ENCODE measurements at places on chromosomes 6 and 20.

DNA sequence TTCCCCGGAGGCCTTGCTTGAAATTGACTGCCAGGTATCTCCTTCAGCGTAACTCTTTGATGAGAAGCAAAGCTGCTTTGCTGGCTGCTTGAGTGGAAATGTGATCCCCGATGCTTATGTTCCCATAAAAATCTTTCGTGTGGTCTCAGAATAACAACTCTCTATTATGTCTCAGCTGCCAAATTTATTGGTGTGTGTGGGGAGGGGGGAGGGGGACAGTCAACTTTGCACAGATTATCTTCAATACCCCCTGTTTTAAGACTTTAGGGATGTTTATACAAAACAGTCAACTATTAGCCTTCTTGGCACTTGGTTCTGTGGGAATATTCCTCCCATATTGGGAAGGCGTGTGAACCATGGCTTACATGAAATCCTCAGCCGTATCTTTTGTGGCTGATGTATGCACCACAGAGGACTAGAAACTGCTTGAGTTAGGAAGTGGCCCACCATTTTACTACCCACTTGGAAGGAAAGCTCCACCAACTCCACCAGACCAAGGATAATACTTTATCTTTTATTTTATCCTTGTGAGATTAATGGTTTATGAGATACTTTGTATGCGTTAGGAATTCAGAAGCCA lies 101.5 kb upstream of the SLC24A3 start:
- DNase-seq = no peak

DNA sequence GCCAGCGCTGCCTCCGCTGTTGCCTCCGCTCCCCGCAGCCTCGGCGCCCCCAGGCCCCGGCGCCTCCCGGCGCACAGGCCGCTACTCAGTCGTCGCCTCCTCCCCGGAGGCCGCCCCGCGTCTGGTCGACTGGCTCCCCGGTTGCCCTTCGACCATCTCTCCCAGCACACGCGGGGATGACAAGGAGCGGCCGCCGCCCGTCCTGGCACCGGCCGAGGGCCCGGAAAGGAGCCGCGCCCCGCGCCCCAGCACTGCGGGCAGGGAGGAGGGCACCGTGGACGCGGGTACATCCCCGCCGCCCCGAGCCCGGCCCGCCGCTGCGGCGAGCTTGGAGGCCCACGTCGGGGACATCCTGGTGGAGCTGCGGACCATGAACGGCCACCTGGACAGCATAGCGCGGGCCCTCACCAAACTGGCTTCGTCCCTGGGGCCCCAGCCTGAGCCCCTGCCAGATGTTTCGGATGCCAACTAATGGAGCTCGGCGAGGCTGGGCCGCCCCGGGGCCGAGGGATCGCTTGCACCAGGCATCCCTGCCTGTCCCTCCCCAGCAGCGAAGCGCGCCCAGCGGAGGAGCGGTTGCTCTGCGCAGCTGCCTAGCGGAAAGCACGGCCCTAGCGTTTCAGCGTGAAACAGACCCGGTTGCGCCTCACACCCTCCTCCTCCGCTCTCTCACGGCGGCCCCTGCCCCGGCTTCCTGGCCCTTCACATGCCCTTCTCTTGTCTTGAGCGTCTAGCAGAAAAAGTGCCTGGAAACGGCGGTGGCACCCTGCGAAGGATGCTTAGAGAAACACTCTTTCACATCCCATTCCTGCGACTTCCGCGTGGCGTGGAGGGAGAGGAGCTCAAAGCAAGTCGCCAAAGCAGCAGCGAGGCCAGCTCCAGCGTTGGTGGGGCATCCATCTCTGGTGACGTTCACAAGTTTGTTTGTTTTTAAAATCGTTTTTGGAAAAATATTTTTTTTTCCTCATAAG lies 285.8 kb upstream of the SUPT3H start:
- peak; percentile 15 for DNase-seq

DNA sequence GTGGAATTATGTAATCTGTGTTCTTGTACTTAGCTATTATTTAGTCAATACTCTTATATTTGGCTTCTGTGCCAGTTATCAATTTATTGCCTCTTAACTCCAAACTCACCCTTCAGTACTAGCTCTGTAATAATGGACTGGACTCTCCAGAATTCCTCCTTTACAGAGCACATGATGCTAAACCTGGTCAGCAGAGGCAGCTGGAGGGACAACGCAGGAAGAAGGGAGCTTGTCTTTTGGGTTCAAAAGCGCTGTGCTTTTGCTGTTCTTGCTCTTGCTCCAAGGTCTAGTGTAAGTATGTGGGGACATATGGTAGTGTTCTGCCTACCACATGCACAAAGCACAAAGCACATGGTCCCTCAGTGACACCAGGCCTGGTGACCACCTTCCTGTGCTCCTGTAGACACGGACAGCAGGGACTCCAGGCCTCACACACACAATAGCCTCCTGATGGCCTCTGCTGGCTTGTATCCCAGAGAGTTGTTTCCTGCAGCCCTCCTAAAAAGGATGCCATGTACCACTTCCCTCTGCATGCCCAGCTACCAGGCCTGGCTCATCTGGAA lies 46.1 kb downstream of the CHD6 start:
- DNase-seq = no peak

DNA sequence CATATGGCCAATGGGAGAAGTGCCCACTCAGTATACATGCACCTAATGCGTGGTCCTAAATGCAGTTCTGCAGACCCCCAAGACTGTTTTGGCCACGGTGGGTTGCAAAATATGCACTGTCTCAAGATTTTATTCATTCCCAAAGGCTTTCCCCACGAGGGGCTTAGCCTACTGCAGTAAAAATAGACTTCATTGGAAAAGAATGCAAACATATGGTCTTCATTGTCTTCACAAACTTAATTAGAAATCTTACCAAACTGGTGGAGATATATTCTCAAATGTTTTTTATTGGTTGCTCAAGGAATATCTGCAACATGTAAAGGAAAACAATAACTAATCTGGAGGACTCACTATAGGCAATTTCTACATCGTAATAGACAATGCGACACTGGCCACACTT lies 31.6 kb upstream of the PRL start:
- no peak for DNase-seq

GRCh38 chr6:44388887-44389286 lies 1.4 kb downstream of the CDC5L start:
- DNase-seq = no peak

DNA sequence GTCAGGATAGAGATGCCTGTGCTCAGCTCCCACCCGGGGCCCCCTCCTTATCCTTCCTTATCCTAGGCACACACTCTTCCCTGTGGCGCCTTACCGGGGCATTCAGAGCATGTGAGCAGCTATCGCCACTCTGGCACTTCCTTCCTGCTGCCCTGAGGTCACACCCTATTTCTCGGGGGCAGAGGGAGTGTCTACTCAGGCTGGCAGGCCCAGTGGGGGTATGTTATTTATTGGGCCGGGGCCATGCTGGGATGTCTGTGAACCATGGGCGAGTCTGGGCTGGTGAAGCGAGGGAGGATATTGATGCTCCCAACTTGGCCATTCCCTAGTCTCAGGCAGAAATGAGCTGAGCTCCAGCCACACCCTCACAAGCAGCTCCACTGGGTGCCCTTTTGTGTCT lies 3.9 kb upstream of the LY6G6D start:
- no peak for DNase-seq

- DNase-seq = no peak
Measured at GRCh38 chr6:80181352-80182081, 75.0 kb downstream of the BCKDHB start.

GRCh38 chr20:20553541-20553940 lies 158.9 kb downstream of the RALGAPA2 start:
- no peak for DNase-seq

- no peak for DNase-seq
Measured at GRCh38 chr6:117536317-117536716, 53.8 kb downstream of the DCBLD1 start.

DNA sequence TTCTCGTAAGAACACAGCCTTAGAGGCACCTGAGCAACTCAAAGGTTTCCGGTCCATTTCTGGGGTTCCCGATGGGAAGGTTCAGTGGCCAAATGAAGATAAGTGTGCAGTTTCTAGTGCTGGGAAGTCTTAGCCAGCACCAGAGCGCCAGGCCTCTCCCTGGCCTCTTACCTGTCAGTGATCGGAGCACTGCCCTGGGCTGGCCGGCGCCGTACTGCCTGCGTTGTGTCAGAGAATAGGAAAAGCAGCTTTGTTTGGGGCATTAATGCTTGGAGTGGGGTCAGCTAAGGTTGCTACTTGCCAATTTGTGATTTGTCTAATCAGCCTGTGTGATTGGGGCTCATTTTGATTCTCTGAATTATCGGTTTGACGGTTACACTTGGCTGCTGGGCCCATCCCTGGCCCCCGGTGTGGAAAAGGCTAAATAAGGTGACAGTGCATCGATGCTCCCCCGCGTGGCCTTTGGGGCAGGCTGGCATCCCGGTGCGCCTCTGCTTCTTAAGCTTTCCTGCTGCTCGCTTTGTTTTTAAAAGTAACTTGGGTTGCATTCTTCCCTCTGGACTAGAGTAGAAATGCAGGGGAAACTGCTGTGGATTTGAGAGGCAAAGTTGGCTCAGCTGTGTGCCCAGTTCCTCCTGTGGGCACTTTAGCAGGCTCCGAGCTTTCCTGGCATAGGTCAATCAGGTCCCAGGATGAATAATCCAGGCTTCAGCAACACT lies 51.8 kb downstream of the TCP11 start:
- DNase-seq = no peak

DNA sequence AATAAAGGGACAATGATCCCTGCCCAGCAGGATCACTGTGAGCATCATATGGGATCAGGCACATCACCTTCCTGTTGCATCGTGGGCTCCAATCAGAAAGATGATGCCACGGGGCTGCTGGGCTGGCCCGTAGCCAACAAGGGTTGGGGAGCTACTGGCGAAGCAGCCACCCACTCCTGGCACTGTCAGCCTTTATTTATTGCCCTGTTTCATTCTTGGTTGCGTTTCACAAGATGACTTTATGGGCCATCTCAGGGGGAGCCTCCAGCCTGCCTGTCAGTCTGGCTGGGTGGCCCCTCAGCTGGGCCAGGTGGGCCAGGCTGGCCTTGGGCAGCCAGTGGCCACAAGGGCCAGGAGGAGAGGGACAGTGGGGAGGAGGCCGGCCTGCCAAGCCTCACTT lies 17.3 kb downstream of the VSTM2L start:
- no peak for DNase-seq

- DNase-seq = no peak
Measured at GRCh38 chr20:56433221-56433879, 21.3 kb downstream of the CASS4 start.

GRCh38 chr6:75864446-75864845 lies 115.4 kb downstream of the MYO6 start:
- DNase-seq = no peak

DNA sequence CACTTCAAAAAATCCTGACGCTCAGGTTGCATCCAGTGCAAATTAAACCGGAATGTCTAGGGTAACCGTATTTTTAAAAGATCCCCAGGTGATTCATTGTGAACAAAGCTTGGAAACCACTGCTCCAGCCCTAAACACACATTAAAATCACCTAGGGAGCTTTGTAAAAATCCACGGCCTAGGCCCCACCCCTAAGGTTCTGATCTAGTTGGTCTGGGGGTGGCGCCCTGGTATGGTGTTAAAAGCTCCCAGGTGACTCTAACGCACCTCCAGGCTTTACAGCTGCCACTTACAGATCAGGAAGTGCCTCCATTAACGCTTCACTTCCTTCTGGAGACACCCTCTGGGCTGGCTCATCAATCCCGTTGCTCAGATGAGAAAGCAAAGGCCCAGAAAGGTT lies 92.2 kb downstream of the GRM4 start:
- DNase-seq = no peak

DNA sequence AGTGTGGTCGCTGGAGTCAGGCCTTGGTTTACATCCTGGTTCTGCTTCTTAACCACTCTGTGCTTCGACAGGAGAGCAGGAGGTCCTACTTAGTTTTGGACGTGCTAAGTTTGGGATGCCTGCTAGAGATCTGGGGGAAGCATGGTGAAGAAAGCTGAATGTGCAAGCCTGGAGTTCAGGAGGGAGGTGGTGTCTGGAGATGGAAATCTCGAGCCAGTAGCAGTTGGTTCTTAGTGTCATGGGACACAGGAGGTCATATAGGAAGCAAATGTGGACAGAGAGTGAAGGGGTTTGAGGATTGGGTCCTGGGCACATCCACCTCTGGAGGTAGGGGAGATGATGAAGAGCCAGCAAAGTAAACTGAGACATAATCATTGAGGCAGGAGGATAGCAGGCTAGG lies 131.4 kb downstream of the SYCP2 start:
- DNase-seq = no peak

GRCh38 chr6:113317442-113317841 lies 539.7 kb upstream of the MARCKS start:
- DNase-seq = no peak

GRCh38 chr20:17651129-17651759 lies 30.8 kb downstream of the RRBP1 start:
- no peak for DNase-seq

- DNase-seq = no peak
Measured at GRCh38 chr6:157427969-157428368, 47.0 kb downstream of the ZDHHC14 start.

DNA sequence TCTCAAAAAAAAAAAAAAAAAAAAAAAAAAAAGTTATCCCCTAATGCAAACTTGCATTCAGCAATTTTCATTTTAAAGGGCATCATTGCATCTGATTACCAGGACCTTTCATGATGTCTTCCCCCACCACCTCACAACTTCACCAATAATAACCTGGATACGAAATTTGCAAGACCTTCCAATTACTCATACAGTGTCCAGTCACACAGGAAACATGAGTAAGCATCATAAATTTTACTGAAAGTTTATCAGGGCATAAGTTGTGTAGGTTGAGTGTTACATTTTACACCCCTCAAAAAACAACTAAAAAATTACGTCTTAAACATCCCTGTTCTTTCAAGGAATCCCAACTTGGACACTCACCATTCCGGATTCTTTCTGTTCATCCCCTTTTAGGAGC lies 79.1 kb upstream of the ANKEF1 start:
- DNase-seq = no peak

GRCh38 chr6:106537662-106538061 lies 91.6 kb downstream of the RTN4IP1 start:
- no peak for DNase-seq

DNA sequence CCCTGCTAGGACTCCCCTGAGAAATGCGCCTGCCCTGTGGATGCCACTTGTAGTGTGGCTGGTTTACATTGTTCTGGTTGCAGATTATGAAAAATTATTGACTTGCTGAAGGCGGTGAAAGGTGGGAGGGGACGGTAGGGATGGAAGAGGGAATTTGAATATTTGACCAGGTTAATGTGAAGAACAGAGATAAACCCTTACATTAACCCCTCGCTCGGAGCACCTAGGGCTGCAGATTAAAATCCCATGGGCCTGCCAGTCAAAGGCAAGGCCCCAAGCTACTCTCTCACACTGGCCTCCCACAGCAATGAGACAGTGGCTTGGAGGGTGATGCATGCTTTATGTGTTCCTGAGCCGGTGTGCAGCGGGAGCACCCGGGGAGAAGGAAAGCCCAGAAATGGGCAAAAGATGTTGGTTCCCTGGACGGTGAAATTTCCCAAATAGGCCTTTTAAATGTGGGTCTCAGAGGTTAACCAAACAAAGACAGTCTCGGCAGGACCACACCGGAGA lies 2.5 kb downstream of the FOXF2 start:
- DNase-seq = no peak

GRCh38 chr6:153087436-153087835 lies 43.6 kb downstream of the RGS17 start:
- no peak for DNase-seq
